ENCODE measurements at places on chromosomes 6 and 20. TPM values are rescaled to one million over a fixed set of nuclear protein-coding genes. Genes with fewer than 3 reads are reported as not detected.

GRCh38 chr6:16949716-16950115 lies 152.1 kb upstream of the STMND1 start:
- H3K4me1 ChIP-seq = no peaks in the 10 kb centered on the region
- no peak overlapping the region for H3K4me3 ChIP-seq
- no peaks in the 10 kb centered on the region for H3K36me3 ChIP-seq
- no peak for DNase-seq

Gene MCM9
- 9.8 TPM for polyA plus RNA-seq

DNA sequence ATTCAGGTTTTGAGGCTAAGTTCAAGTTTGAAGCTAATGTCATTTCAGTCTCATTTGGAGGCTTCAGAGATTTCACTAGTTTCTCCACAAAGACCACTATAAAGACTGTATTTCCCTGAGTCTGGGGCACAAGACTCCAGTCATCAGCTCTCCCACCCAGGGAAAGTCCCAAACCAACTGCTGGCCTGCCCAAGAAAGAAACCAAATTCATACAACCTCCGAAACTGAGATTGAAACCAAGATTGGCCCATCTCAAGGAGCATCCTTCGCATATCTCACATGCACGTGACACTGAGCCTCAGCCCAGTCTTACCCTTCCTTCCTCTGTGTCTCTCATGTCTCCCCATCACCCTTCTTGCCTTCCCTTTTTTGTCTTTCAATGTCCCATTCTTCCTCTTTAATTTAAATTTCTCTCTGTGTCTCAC lies 3.5 kb upstream of the LTA start:
- peak; percentile 97 for DNase-seq
- H3K36me3 ChIP-seq = no peaks in the 10 kb centered on the region
- peaks cover 33% of the 10 kb centered on the region for H3K4me1 ChIP-seq
- H3K27me3 ChIP-seq = no peaks in the 10 kb centered on the region
- peak overlapping the region; percentile 41 for H3K4me3 ChIP-seq

- H3K27ac ChIP-seq = peak overlapping the region; percentile 65
- H3K36me3 ChIP-seq = peaks cover 87% of the 10 kb centered on the region
- peaks cover 4% of the 10 kb centered on the region for H3K4me1 ChIP-seq
- H3K4me3 ChIP-seq = no peak overlapping the region
Observed at GRCh38 chr20:44495802-44496481, 20.3 kb downstream of the TTPAL start.
